Stromal cell of bone marrow (primary cell): ENCODE measurements at places on chromosomes 5 and 9.
A peak's percentile ranks its signal among the peaks of the same experiment; 100 is the strongest.

DNA sequence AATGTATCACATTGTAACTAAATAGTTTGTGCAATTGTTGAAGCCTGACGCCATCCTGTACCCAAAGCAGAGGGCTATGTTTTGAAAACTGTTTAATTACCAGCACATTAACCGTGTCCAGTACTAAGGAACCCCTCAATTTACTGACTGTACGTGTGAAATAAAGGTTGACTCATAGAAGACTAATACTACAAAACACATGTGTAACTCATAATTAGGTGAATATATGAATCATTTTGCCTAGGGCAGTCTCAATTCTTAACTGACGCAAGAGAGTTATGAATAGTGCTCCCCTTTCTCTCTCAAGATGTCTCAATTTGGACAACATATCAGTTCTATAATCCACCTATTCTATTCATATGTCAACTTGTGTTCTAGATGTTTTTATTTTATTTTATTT, 558.4 kb downstream of the PRDM9 start:
- DNase-seq: no peak

DNA sequence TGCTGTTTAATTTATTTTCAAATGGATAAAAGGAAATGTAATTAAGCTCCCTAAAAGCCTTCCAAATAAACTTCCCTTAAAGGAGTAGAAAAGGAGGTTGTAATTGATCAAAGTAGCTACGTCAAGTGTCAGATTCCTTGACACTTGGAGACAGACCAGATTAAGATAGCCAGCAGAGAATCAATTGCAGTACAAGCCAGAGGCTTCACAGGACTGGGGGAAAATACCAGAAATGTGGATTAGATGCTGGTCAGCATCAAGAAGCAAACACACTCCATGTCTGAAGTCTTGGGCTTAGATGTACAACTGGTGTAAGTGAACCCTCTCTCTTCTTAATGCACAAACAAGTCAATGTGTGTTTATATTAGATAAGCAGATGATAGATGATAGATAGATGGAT, 184.9 kb upstream of the TAS2R1 start:
- DNase-seq: no peak

DNA sequence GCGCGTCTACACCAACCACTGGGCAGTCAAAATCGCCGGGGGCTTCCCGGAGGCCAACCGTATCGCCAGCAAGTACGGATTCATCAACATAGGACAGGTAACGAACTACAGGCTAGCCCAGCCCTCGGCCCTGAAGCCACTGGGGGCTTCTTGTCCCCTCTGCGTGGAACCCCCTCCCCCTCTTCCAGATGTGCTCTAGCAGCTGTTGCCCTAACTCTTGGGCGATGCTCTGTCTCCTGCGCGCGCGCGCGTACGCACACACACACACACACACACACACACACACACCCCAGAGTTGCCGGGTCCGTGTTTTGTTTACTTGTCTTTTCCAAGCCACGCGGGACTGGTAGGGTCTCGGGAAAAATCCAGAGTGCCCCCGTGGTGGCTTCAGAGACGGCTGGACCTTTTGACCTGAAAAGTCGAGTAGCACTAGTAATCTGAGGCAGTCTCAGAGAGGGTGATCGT, 836 bp downstream of the PCSK5 start:
- DNase-seq: peak; percentile 12

- no peak for DNase-seq
Measured at GRCh38 chr9:126624912-126625311, 11.2 kb downstream of the LMX1B start.

DNA sequence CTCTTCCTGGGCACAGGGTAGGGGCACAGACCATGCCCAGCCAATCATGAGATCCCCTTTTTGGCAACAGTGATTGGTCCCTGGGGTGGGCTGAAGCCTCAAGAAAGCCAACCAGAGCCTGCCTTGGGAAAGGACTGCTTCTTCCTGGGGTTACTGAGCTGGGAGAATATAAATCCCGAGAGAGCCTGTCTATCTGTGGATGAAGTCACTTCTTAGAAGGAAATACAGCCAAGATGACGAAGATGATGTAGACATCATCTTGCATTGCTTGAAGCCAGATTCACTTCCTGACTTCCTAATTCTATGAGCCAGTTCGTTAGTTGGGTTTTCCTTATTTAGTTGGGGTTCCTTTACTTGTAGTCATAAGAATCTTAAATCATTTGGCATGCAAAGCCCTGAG, 50.1 kb upstream of the PWWP2A start:
- DNase-seq: peak; percentile 92

DNA sequence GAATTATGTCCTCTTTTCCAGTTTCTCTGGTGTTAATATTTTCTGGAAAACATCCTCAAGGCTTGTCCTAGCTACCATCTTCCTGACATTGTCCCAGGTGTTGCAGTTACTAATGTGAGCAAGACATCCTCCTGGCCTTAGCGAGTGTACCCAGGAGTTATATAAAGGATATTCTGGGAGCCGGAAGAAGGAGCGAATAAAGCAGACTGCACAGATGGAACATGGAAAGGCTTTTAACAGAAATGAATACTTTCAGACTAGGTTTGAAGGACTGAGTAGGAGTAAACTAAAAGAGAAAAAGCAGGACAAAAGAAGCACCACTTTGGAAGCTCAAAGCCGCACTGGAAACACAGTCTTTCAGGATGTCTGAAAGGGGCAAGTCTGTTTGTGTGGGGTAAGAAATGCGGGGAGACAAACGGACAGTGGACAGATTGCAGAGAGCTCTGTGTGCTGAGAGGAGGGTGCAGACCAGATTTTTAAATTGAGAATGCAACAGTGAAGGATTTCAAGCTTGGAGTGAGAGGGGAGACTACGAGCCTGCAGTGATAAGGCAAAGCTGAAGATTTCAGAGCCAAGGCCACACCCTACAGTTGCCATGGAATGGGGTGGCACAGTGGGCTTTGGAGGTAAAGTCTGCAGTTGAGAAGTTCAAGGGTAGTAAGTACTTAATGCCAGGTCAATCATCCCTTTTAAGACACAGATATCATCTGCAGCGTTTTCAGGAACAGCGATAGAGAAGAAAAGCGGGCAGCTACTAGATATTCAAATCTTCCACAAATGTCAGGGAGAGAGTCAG, 94.1 kb upstream of the TAF11L2 start:
- no peak for DNase-seq

GRCh38 chr5:100311806-100312205, 223.4 kb upstream of the FAM174A start:
- DNase-seq: no peak

GRCh38 chr9:34459941-34460340, 1.3 kb downstream of the DNAI1 start:
- DNase-seq: no peak

DNA sequence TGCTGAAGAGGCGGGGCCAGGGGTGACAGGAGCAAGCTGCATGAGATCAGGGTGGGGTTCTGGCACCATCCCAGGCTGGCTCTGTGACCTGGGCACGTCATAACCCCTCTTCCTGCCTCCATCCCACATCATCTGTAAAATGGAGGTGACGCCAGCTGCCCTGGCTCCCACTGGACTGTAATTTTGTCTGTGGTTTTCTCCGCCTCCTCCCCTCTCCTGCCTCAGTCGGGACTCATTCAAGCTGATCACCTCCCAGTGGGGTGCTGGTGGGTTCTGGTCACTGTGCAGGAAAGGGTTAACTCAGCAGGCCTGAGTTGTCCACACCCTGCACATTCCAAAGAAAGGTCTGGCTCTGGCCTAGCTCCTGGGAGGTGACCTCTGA, 128.2 kb downstream of the RXRA start:
- no peak for DNase-seq

- DNase-seq: no peak
Measured at GRCh38 chr9:98034593-98035546, 21.7 kb upstream of the NANS start.

DNA sequence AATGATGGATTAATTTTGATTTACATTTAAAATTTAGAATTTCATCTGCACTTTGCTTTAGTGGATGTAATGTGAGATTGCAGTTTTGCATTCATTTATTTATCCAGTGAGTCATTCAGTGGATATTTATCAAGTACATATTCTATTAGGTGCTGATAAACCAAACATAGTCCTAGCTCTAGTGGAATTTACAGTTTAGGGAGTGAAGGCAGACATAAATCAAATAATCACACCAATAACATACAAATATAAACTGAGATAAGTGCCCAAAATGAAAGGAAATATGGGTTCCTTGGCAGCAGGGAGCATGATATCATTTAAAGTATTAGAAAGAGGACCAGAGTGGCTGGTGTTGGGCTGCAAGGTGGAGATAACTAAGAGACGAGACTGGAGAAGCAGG, 14.7 kb upstream of the NIPBL start:
- no peak for DNase-seq

DNA sequence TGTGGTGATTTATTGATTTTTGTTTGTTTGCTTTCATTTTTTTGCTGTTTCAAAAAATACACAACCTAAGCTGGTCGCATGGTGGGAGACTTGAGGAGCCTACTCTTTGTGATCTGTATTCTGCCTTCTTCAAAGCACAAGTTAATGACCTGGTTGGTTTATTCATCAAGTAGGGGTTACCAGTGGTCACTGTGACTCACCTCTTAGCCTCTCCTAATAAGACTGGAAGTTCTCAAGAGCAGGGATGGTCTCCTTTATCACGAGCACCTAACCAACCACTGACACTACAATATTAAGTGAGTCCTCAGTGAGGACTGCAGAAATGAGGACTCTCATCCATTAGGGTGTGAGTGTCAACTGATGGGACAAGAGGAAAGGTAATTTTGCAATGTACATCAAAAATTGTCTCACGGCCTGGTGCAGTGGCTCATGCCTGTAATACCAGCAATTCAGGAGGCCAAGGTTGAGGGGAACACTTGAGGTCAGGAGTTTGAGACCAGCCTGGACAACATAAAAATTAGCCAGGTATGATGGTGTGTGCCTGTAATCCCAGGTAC, 13.6 kb upstream of the MTMR12 start:
- no peak for DNase-seq

DNA sequence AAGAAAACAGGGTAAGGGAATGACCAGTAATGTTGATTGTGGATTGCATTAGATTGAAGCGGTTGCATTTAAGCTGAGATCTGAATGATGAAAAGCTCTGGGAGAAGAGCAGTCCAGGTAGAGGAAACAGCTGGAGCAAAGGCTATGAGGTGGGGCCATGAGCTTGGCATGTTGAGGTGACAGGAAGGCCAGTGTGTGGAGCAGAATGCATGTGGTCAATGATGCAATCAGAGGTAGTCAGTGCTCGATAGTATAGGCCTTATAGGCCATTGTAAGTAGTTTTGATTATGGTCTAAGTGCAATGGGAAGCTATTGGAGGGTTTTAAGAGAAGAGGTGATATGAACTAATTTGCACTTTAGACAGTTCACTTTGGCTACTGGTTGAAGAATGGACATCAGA, 270.4 kb downstream of the ARHGAP26 start:
- DNase-seq: no peak

DNA sequence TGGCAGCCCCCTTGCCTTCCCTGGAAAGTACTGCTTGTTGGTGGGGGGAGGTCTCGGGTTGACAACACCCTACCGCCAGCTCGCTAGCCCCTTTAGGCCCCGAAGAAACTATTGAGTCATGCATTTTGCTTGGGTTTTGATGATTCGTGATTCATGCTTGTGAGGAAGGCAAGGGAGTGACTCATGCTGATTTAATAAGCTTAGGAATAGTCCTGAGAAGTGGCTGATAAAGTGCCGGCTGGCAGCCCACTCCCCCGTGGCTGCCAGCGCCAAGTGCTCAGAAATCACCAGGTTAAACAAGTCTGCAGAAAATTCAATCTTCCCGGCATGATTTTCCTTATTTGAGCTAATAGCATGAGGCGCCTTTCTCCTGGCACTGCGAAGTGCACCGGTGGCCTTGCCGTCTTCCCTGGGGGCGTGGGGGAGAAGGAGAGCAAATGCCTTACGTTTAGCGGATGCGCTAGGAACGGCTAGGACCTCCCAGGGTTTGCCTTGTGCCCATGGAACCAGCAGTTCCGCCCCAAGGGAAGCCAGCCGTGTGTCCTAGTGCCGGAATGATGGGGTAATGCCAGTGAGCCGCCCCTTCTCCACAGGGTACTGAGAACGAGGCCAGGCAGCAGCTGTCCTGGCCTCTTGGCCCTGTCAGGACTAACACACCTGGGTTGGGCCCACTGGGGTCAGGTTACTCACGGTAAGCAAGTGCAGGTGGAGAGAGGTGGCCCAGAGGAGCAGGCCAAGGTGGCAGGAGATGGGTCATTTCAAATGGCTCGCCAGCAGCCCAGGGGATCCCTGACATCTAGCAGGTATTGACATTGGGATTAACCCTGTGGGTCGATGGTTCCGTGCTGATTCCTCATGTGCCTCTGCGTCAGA, 151.9 kb downstream of the MACROH2A1 start:
- peak; percentile 89 for DNase-seq

GRCh38 chr9:27368316-27368985, 71.5 kb upstream of the EQTN start:
- peak; percentile 9 for DNase-seq

- no peak for DNase-seq
Measured at GRCh38 chr9:130820135-130820738, 14.8 kb upstream of the ABL1 start.

DNA sequence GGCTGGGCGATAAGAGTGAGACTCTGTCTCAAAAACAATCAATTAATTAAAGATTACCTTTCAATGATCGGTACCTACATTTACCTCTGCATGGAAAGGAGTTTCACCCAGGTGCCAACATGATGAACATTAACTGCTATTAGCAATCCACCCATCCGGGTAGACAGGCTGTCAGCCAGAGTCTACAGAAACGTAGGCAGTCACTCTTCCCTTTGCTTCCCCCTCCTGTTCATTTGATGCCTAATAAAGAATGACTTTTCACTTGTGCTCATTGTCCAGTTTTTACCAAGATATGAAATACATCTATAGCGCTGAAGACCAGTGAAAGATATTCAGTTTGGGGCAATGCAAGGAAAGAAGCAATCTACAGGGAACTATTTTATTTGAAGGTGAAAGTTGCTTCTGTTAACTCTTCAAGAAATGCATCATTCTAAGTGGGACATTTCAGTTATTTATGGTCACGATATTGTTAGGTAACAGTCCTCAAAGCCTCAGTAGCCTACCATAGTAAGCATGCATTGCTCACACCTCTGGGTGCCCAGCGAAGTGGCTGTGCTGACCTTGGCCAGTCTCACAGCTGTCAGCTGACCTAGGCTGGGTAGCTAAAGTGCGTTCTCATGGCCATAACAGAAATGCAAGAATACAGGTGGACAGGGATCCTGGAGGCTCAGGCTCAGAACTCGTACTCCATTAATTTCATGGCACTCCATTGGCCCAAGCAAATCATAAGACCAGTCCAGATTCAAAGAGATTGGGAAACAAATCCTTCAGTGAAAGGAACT, 87.2 kb upstream of the DMRT1 start:
- DNase-seq: no peak

DNA sequence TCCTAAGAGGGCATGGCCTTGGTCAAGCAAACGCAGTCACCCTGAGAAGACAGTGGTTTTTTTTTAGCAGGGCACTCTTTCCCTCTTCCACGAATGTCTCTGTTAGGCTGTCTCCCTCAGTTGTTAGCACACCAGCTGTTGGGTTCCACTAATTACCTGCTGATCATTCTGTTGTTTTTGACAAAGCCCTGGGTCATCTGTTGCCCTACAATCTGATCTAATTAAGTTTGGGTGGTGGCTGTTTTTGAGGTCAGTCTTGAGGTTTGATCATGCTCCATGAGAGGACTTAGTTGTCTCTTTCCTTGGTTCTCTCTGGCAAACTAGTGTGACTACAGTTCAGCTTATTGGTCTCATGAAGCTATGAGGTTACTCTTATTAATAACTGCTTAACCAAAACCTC, 5.0 kb upstream of the PTPDC1 start:
- DNase-seq: no peak
